ENCODE measurements at places on chromosomes 4 and X.

DNA sequence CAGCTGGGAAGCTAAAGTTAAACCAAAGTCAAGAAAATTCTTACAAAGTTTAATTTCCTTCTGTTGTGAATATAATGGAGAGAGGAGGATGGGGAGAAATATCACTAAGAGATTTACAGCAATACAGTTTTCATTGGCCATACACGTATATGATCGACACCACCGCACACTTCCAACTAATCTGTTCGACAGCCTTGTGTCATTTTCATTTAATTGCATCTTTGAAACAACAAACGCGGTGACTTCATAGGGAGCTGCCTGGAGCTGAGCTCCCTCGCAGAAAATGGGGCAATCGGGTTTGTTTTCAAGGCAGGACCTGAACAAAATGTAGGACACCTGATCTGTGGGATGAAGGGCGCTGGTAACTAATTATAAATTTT lies 1.3 kb downstream of the PTPN13 start:
- no peak for DNase-seq

- no peak for DNase-seq
Observed at GRCh38 chrX:53082773-53083616, 828 bp downstream of the TSPYL2 start.

GRCh38 chr4:105509714-105510113 lies 35.9 kb upstream of the PPA2 start:
- no peak for DNase-seq

DNA sequence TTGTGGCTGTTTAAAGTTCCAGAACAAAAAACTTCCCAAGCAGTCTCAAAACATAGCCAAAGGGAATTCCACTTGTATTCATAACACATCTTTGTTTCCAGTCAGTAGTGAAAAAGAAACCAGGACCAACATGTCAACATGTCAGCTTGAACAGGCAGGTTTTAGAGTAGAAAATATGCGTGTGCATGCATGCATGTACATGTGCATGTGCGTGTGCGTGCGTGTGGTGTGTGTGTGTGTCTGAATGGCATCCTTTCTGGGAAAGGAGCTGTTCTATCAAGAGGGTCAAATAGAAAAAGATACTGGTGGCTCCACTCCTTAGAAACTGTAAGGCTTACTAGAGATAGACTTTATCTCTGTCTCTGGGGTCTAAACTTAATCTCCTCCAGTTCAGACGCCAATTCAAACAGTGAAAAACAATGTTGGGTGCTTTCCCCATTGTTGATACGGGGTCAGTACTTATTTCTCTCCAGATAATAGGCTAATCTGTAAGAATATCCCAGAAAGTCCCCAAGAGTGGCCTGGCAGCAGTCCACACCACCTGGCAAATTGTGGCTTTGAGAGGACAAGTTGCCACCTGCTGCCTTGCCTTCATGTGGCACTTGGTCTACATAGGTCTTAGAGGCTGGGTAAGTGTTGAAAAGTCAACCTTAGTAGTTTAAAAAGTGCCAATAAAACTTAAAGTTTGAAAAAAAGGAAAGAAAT lies 110.4 kb downstream of the SCD5 start:
- DNase-seq = no peak

DNA sequence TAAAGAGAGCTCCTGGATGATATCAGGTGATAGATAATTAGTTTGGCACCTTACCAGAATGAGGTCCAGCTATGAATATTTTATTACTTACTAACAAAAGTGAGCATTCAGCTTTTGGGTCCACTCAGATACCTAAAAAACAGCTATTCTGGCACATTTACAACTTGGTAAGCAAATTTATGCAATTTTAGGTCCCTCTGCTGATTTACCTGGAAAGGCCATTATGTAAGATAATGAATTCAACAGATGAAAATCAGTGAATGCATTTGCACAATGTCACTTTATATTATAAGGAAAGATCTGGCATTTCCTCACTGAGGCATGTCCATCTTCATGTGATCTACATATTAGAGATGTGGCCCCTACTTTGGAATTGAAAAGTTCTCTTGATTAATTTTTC lies 517.0 kb downstream of the SPRY1 start:
- no peak for DNase-seq

DNA sequence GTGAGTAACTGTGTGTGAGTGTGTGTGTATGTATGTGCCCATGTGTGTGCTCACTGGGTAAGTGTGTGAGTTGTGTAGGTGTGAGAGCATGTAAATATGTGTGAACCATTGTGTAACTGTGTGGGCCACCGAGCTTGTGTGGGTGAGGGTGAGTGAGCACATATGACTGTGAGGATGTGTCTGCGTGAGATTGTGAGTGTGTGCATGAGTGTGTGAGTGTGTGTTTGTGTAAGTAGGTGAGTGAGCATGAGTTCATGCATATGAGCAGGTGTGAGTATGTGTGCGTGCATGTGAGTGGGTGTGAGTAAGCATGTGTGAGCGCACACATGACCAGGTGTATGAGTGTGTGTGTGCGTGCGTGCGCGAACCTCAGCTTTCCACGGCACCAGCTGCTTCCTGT lies 1.4 kb upstream of the ATP2B3 start:
- no peak for DNase-seq

GRCh38 chr4:124152132-124152531 lies 560.4 kb downstream of the ANKRD50 start:
- no peak for DNase-seq

DNA sequence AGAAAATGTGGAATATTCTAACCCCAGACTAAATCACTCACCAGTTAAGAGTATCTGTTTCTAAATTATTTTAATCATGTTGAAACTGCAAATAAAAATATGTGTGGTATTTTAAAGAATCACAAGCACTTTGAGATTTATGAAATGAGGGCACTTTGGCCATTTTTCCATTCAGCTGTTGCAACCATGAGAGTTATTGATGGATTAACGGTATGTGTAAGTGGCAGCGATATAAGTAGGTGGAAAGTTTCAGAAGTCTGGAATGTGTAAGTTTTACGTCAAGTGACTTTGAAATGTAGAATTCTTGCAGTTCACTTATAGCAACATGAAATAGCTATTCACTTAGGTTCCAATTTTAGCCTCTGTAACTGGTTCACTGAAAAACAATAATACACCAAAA lies 905.1 kb upstream of the SLIT2 start:
- DNase-seq = no peak

- no peak for DNase-seq
Observed at GRCh38 chr4:168334053-168334452, 15.5 kb upstream of the DDX60 start.

DNA sequence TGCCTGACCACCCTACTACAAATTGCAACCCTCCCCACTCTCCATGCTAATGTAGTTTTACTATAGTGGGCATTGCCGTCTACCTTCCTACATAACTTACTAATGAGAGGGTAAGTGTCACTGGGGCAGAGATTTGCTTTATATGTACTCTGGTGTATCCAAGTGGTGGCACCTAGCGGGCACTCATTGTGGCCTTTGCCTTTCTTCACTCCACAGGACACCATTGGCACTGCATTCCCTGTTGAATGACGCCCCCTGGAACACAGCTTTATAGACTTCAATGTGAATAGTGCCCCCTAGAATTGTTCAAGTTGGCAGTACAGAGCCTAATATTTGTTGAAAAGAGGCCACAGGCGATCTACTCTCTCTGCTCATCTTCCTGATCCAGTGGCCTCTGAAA lies 215.8 kb downstream of the MID1IP1 start:
- DNase-seq = no peak

GRCh38 chr4:119648398-119648797 lies 19.8 kb upstream of the PDE5A start:
- no peak for DNase-seq

DNA sequence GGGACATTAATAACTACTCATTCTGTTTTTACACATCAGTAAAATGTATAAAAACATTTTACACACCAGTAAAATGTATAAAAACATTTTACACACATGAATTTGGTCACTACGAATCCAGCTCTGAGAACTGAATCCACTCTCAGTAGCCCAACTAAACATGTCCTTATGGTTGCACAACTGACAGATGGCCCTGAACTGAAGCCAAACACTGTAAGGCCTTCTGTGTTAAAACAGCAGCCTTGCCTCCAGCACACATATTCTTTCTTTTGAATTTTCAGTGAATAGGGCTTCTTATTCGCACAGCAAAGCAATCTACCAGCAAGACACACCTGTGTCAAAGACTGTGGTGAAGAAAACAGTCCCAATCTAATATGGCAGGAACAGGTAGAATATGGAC lies 169.9 kb upstream of the FMR1 start:
- peak; percentile 56 for DNase-seq

- DNase-seq = no peak
Observed at GRCh38 chrX:43108828-43109227, 330.9 kb upstream of the PPP1R2C start.

DNA sequence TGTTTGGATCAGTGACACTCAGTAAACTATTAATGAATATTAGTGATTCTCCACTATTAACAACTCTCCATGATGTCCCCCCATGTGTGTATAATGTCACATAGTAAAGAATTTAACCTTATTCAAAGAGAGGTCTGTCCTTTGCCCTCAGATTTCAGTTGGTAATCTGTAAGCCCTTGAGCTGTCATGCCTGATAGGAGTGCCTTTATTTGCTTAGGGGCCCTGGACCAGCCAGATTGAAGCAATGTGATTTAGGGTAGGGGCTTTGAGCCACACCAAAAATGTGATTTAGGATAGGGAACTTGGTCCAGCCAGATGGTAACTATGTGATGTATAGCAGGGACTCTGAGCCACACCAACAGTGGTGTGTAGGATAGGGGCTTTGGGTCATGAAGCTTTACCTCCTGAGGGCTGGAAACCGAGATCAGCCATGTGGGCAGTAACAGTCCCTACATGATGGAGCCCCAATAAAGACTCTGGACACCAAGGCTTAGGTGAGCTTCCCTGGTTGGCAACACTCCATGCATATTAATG lies 44.3 kb upstream of the PAGE4 start:
- no peak for DNase-seq
